ENCODE measurements at places on chromosomes 5 and 9.

DNA sequence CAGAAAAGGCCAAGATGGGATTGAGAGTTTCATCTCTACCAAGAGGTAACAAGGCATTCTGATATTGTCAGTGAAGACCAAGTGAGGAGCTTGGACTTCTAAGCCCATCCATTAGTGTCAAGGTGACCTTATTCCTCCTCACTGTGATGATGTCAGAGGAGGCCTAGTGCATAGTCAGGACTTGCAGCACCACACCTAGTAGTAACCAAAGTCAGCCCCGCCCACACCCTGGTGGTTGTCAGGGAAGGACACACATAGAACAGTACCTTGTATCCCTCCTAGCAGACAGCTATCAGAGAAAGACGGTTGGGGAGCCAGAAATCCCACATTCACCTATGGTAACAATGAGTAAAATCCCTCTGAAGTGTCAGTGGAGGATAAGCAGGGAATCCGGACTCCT lies 111.7 kb downstream of the AP3B1 start:
- no peak for DNase-seq

DNA sequence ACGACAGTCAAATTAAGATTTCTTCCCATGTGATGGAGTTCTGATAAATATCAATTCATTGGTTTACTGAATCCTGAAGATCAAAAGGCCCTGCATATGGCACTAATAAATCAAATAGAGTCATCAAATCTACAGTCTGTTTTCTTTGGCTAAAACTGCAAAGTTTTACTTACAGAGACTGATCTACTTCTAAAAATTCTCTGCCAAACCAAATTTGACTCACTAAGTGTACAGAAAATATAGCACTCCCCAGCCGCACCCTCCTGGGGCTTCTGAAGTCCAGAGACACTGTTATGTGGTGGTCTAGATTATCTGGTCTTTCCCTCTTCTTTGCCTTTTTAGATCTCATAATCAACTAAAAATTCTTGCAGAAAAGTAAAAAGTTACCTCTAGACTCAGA lies 237.7 kb downstream of the MLLT3 start:
- DNase-seq, result no peak

- no peak for DNase-seq
Observed at GRCh38 chr5:171688696-171689495, 96.7 kb upstream of the SMIM23 start.

GRCh38 chr5:67842806-67843205 lies 372.8 kb upstream of the PIK3R1 start:
- DNase-seq, result no peak

GRCh38 chr5:61599370-61600122 lies 267.5 kb downstream of the ZSWIM6 start:
- no peak for DNase-seq
